ENCODE measurements at places on chromosomes 1 and 21.

DNA sequence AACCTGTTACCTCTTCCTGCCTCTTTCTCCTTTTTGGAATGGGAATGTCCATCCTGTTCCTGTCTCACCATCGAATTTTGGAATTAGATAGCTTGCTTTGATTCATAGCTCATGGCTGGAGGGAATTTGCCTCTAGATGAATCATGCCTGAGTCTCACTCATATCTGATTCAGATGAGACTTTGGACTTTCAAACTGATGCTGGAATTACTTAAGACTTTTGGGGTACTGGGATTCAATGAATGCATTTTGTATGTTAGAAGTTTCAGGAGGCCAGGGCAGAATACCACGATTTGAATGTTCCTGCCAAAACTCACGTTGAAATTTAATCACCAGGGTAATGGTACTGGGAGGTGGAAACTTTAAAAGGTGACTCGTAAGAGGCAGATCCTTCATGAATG is 132.4 kb downstream of the DSCAM start:
- no peak for DNase-seq

DNA sequence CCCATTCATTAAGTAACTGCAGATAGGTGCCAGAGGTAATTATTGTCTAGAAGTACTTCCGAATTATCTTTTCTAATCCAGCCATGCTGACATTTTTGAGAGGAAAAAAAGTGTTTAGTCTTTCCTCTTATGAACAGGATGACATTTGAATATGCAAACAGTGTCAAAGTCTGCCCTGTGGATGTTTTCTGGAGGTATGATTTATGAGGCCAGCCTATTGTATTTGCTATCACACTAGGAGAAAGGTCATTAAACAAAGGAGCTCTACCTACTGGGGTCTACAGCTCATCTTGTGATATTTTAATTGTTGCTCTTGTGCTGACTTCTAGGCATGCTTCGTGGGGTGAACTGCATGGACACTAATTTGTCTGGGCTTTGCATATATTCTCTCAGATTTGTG is 559.7 kb upstream of the CAMK1G start:
- DNase-seq = no peak

DNA sequence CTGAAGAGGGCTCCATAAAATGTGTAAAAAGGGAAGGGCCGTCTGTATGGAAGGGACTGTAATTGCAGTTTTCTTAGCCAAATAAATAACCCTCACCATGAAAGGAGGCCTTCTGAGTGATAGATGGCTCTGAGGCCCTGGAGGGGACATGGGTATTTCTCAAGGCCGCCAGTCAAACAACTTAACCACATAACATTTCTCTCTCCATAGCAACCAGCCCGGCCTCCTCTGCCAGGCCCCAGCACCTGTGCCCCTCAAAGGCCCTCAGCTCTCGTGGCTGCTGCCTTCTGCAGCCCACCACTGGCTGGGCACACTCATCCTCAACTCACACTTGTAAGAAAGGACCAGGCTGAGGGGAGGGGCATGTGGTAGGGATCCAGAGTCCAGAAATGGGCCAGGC is 57.0 kb upstream of the GJB5 start:
- DNase-seq = no peak

DNA sequence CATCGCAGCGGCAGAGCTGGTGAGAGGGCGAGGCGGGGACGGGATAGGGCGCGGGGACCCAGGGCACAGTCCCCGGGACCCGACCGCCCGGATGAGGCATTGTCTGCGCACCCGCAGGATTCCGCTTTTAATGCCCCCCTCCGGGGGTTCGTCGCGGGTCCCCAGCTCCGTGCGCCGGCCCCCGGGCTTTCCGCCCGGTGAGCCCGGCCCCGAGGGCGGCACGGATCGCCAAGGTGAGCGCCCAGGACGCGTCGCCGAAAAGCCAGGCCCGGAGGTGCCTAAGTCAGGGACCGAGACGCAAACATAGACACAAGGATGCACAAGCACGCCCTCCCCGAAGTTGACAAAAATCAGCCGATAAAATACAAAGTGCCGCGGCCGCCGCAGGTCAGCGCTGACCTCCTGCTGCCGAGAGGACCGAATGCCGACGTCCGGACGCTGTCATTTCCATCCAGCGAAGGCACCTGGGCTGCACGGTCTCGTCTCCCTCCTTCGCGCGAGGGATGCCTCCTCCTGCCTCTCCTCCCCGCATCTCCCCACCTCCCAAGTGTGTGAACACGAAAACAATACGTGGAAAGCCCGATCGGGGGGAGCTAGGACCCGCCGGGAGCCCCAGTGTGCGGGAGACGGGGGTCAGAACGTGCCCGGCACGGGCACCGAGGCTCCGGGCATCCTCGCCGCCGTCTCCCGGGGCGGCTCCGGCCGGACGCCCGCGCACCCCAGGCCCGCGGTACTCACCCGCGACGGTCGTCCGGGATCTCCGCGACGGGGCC is 101.1 kb upstream of the SOD1 start:
- peak; percentile 76 for DNase-seq

DNA sequence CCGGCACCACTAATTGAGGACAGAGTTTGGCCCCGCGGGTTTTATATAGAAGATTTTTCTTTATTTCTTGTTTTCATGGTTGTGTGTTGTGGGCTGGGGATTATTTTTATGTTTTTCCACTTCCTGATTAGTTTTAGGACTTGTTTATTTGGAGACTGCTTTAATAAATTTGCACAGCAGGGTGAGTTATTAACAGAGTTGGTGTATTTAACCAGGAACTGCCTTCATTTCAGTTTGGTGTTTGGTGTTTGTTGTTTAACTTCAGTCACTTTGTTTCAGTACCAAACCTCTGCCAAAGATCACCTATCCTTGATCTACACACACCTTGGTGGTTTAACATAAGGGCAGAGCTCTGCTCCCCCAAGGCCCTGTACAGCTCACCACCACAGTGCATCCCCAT is 103.5 kb upstream of the LMO4 start:
- no peak for DNase-seq

- DNase-seq = no peak
These were observed 37.4 kb upstream of the FAM131C start for GRCh38 chr1:16110884-16111283.

DNA sequence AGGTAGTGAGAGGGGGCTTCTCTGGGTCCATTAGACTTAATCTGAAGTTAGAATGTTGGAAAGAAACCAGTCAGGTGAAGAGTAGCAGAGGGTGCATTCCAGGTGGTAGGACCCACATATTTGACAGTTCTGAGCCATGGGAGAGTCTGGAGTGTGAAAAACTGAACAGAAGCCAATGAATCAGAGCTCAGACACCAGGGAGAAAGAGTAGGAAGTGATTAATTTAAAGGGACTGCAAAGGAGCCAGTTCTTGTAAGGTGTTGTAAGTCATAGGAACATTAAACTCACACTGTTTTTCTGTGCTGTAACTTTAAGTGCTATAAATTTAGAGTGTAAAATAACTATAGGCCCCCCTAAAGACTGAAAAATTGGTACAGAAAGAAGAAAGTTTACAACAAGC is 5.9 kb upstream of the DHX9 start:
- no peak for DNase-seq

DNA sequence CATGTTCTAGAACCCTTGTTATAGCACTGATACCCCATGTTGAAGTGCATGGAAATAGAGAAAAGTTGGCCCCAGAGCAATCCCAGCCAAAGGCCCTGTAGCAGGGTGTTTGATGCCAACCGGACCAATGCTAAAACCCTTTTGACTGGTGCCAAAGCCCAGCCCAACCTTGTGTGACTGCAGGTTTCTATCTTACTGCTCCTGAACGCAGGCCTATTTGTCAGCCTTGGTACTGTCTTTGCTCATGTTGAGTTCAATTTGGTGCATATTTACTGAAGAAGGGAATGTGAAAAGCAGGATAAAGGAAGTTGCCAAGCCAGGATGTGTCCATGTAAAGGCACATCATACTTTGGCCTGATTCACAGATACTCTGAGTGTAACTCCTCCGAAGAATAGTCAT is 51.7 kb upstream of the NFASC start:
- DNase-seq = no peak

DNA sequence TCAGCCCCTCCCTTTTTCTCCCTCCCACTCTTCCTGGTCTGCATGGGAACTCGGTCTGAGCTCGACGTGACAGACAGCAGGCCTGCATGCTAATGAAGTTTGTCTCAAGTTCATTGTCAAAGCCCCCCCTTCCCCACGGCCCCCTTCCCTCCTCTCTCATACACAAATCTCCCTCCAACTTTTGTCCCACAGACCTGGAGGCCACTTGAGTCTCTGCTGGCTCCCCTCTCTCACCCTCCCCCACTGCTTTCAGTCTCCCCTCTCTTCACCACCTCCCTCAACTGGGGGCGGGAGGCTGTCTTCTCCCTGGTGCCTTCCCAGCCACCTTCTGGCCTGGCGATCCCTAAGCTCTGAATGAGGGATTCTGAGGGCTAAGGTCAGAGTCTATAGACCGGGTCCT is 61.3 kb downstream of the RHBG start:
- DNase-seq = no peak

GRCh38 chr1:242467556-242468145 is 56.8 kb downstream of the PLD5 start:
- DNase-seq = peak; percentile 44

- no peak for DNase-seq
These were observed 536.6 kb upstream of the USP24 start for GRCh38 chr1:55751776-55752175.

GRCh38 chr1:59971464-59971911 is 44.9 kb upstream of the CYP2J2 start:
- DNase-seq = peak; percentile 76

GRCh38 chr1:5941671-5942070 is 50.6 kb downstream of the NPHP4 start:
- no peak for DNase-seq

DNA sequence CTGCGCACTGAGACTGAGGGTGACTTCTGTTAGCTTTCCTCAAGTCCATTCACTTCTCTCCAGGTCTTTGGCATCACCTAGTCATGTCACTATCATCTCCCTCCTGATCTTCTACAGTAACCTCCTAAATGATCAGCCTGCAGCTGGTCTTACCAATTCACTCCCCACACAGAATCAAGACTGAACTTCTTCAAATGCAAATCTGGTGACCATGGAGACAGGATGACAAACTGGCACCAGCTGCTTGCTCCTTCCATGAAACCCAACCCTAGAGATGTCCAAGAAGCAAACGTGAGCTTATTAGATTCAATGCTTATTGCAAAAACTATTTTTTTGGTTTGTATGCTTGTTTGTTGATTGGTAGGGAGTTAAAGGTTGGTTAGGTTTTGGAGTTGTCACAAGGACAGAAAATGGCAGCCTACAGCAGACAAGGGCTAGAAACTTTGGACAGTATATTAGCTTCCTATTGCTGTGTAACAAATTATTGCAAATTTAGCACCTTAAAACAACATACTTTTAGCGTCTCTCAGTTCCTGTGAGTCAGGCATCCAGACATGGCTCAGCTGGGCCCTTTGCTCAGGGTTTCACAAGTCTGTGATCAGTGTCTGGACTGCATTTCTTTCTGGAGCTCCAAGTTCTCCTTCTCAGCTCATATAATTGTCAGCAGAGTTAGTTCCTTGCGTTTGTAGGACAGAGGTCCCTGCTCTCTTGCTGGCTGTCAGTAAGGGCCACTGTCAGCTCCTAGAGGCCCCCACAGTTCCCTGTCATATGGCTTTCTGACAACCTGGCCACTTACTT is 53.3 kb upstream of the GJA8 start:
- DNase-seq = peak; percentile 48

DNA sequence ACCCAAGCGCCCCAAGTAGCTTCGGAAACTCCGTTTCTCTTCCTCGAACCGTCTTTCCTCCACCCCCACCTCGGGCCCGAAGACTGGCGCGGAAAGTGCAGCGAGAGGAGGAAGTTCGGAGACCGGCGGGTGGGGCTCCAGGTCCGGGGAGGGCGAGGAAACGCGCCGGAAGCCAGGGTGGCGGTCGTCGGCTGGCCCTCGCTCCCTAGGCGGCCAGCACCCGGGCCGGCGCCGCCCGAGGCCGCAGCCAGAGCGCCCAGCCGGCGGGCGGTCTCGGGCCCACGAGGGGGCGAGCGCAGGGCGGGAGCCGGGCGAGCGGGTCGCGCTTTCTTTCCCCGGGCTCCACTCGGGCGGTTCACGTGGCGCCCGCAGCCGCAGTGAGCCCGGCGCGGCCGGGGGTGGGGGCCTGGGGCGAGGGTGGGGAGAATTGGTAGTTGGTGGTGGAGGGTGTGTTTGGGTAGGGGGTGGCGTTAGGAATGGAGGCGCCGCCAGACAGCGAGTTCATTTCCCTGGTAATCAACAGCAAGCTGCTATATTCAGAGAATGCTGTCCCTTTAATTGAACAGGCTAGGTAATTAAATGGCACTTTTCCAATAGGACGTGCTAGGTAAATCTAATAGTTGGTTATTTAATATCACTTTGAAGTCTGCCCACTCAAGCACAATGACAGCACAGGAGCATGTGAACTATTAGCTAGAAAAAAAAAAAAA is 6.7 kb downstream of the LMO4 start:
- DNase-seq = peak; percentile 47

DNA sequence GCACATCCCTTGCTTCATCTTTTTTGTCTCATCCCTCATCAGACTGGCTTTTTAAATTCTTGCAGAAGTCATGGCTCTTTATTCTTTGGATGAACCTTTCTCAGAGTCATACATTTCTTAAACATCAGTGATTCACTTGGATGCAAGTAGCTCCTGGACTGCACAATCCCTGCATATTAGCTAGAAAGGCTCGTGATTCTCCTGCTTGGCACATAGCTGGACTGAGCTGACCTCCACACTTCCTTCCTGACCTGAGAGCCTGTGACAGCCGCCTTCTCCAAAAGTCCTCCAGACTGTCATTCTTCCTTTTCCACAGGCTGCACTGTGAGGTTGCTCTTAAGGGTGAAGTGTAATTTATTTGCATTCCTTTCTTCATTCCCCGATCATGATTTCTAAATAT is 109.4 kb downstream of the RGL1 start:
- DNase-seq = no peak

- no peak for DNase-seq
These were observed 15.9 kb downstream of the LYPD8 start for GRCh38 chr1:248739572-248740205.

GRCh38 chr1:15958111-15958510 is 17.8 kb downstream of the ZBTB17 start:
- no peak for DNase-seq

DNA sequence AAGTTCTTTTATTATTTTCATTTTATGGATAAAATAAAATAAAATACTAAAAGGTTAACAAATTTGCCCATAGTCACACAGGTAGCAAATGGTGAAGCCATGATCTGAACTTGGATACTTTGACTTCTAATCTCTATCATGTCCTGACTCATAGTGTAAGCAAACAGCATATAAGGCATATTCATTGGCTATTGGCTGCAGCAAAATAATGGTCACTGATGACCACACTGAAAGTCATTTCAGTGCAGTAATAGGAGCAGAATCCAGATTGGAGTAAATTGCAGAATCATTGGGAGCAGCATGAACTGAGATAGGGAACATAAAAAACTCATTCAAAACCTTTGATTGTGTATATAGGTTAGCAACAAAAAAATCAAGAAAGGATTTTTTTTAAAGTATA is 262.9 kb downstream of the PLA2G4A start:
- no peak for DNase-seq

GRCh38 chr1:172976222-172977041 is 74.3 kb downstream of the TNFSF18 start:
- no peak for DNase-seq

DNA sequence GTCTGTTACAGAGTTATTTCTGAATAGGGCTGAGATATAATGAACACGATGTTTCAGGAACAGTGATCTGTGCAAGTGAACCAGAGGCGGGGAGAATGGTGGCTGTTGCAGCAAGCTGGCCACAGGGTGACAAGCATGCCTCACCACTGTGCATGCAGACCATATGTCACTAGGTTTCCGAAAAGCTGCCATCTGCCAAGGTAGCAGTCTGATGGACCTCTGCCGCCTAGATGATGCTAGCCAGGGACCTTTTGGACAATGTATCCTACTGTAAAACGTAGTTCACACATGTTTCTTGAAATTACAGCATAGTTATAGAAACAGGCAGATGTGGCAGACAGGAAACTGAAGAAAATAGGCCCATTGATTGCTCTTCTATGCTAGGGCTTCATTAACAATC is 204.2 kb upstream of the RRP15 start:
- DNase-seq = peak; percentile 94
